ENCODE measurements at places on chromosomes 1 and 21.

GRCh38 chr1:155086128-155086741 is 7.6 kb downstream of the EFNA3 start:
- DNase-seq = peak; percentile 55

- no peak for DNase-seq
Measured at GRCh38 chr1:244089561-244089960, 38.5 kb downstream of the ZBTB18 start.

- no peak for DNase-seq
Measured at GRCh38 chr1:45172005-45172404, 34.4 kb downstream of the ZSWIM5 start.

DNA sequence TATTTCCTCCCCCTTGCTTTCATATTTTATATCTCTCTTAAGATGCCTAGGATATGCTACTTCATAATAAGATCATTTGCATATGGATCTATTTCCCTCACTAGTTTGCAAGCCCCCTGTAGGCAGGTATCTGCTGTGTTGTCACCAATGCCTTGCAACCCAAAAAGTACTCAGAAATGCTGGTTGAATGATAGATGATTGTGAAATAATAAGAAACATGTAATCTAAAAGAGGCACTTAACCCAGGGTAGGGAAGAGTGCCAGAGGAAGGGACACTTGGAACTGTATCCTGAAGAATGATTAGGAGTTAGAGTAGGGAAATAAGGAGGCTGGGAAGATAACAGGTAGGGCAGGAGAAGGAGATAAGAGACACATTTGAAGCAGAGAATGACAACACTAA is 12.3 kb downstream of the ATPAF1 start:
- no peak for DNase-seq

DNA sequence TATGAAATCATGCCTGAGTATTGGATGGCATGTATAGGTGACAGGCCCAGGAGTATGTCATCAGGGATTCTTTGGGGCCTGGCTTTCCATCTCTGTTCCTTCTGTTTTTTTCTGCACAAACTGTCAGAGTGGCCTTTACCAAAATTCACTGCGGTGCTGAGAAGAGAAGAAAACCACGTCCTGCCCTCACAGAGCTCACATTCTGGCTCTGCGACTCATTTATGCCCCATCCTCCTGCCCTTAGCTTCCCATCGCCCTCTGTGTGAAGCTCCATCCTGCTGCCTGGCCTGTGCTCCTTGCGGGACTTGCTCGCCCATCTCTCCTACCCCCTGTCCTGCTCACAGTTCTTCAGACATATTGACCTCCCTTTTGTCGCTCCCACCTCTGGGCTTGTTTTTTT is 73.4 kb downstream of the HUNK start:
- DNase-seq = no peak

Measured in GDM1 (cell line).